NCI-H2081 treated with DMSO at 0.1 percent for 48 hours (cell line): ENCODE measurements at places on chromosomes 3 and 15.

GRCh38 chr3:46705022-46705530, 3.9 kb downstream of the TMIE start:
- peak; percentile 14 for DNase-seq

GRCh38 chr3:66592927-66593625, 92.3 kb upstream of the LRIG1 start:
- DNase-seq, result no peak

GRCh38 chr3:123524981-123525380, 59.9 kb downstream of the HACD2 start:
- no peak for DNase-seq

DNA sequence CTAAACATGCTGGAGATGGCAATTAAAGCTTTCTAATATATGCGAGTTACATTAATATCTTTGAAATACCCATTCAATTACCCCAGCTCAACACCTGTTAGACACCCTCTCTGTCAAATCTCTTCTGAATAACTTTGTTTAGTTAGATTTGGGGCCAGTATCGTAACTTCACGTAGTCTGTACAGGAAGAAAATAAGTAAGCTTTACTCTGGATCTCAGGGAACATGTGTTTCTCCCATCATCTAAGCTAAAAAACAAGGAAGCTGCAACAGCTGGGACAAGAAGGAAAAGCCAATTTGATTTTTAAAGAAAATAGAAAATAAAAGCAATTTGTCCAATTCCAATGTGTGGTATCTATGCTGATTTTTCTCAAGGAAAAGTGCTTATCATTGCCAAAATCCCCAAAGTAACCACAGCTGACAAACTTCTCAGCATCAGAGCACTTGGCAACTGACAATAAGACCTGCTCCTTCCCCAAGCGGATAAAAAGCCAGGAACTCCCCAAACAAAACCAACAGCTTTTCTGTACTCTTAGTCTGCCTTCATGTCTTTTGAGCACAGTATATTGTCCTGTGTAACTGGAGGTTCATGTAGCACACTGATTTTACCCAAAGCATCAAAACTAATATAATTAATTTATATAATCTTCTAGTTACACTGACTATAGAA, 279.1 kb downstream of the ZBTB20 start:
- DNase-seq, result no peak

DNA sequence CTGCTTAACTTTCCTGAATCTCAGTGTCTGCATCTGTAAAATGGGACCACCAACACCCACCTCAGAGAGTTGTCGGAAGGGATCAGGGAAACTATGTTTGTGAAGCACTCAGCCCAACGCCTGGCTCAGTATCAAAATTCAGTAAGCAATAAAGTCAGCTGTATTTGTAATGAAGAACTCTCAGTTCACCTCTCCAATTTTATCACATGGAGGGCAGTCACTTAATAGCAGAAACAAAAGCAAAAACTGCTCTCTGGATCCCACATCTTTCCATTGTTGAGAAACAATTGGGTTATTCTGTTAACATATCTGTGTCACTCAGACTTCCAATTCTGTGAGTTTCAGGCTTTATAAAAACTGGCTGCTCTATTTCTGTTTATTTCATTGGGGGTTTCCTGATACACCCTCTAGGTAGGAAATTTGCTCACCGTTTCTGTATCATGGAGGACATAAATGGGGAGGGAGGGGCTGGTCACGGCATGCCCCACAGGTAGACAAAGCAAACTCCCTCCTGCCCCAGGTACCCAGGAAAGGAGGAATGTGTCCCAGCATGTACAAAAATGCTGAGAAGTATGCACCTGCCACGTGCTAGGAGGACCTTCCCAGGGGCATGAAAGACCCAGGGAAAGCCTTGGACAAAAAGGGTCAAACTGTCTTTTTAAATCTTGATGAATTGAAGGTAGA, 81.4 kb upstream of the LMOD3 start:
- DNase-seq, result no peak

DNA sequence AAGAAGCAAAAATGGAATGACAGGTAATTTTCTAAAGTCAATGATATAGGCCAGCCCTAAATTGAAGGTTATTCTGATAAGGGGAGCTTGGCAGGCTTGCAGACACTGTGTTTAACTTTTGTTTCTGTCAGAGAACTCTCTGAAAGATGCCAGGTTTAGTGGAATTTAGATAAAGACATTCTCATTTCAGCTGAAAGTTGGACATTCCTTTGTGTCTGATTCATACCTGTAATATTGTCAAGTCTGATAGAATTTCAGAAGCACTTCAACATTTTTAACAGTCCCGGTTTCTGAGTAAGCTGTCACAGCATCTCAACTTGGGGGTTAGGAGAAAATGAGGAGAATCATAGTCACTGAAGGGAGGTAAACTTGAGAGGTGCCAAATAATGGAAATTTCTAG, 84.0 kb downstream of the DIPK2A start:
- DNase-seq, result no peak
